ENCODE measurements at places on chromosomes 1 and 21.

GRCh38 chr1:53625766-53626520, 113.0 kb downstream of the GLIS1 start:
- no peak for DNase-seq

DNA sequence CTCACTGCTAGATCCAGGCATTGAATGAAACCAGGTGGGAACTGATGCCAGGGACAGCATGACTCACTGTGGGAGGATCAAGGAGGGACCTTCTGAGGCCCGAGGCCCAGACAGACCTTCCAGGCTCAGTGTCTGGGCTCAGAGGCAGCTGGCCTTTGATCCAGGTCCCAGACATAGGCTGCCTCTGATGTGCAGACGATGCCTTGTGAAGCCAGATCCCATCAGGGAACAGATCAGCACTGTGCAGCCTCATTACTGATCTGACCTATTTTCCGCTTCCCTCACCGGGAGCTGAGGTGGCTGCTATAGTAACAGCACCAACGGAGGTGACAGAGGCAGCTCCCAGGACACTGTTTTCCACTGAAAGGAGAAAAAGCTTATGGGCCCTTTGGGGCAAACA, 399.5 kb downstream of the MATN1 start:
- no peak for DNase-seq

DNA sequence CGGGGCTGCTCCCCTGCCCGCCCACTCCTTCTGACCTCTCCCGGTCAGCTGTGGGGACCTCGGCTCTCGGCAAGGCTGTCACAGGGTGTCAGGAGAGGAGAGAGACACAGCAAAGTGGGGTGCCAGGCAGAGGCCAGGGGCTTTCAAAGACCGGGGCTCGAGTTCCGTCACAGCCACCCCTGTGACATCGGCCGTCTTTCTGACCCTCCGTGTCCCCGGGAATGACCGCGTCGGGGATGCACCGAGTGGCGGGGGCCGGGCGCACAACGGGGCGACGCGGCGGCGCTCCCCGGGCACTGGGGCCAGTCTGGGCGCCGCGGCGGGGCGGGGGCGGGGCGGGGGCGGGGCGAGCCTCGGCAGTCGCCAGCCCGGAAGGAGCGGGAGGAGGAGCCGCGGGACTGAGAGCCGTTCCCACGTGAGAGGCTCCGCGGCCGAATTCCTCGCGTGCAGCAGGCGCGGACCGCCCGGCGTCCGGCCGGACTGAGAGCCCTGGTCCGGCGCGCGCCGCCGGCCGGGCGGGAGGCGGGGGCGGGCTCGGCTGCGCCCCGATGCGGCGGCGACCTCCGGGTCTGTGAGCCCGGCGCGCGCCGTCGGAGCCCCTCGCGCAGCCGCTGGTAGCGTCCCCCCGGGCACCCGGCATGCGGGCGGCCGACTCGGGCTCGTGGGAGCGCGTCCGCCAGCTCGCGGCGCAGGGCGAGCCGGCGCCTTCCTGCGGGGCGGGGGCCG, 229.7 kb upstream of the TMEM51 start:
- DNase-seq, result peak; percentile 30

GRCh38 chr1:213933336-213933735, 54.4 kb upstream of the PROX1 start:
- no peak for DNase-seq

DNA sequence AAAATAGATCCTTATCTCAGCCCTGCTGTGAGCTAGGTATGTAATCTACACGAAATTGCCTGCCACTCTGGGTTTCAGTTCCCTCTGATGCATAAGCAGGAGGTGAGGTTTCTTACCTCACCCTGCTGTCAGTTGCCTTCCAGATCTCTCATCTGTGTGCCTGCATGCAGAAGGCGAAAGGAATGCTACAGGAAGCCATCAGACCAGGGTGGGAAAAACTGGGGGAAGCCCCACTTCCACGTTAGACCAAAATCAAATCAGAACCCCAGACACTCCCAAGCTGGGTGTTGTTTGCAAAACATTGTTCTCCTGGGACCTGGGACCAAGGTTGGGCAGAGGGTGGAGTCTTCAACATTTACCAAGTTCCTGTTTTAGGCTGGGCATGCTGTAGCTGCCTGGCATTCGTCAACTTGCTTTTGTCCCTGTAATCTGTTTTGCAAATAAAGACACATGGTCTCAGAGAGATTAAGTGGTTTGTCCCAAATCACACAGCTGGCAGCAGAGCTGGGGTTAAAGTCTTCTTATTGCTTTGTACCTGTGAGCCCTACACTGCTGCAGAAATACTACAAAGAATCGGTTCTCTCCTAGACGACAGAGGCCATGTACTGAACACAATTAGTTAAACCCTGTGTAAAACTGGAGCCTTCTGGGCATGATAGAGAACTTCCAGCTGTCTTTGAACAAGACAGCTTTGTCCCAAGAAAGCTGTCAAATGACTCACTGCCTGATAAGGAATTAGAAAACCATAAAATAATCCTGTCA, 389.7 kb upstream of the RUNX1 start:
- DNase-seq, result no peak

DNA sequence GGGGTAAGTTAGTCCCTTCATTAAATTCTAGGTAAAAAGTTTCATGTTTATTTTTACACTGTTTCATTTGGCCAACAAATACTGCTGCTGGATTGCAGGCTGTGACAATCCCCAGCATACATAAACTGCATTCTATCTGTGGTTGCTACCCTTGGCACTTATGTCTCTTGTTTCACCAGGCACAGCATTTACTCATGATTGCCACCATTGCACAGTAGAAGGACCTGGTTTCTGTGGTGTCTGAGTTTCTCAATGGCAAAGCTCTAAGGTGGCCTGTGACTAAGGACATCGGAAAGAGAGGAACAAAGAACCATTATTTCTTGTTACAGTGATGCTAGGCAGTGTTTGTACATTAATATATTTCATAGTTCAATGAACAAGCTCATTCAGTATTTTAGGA, 878.4 kb upstream of the NEGR1 start:
- no peak for DNase-seq

DNA sequence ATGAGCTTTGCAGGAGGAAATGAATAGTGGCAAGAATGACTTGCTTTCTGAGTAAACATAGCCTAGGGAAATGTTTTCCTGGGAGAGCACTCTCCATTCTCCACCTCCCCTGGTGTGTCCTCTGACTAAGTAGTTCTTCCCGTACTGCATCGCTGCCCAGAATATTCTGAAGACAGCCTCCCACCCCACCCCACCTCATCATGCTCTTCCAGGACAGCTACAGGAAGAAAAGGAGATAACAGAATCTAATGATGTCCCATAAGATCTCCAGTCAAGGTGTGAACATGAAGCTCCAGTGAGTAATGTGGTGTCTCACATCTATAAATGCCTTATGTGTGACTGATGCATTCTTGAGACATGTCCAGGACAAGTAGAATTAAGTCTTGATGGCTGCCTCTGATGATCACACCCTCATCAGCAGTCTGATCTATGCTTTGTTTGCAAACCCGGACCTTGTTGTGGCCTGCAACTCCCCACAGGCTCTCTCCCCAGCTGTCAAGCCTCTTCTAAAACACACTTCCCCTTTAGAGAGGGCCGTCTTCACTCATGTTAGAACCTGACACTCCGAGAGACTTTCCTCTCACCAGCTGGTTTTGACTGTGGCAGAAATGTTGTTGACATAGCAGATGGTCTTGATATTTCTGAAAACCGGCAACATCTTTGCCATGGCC, 183.0 kb downstream of the CYYR1 start:
- DNase-seq, result no peak
